ENCODE measurements at places on chromosomes 5 and 9.

GRCh38 chr5:57157131-57157530 is 16.7 kb upstream of the GPBP1 start:
- no peak for DNase-seq

DNA sequence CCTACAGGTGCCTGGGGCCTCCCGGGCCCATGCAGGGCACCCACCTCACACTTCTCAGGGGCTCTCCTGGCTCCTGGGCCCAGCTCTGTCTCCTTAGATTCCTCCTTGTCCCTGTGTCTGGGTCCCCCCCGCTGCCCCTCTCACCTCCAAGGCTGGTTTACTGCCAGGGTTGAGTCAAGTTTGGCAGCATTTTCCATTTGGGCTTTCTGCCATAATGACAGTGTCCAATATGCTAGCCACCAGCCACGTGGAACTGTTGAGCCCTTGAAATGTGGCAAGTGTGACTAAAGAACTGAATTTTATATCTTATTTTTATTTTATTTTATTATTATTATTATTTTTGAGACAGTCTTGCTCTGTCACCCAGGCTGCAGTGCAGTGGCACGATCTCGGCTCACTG is 1.9 kb downstream of the TTC16 start:
- no peak for DNase-seq

DNA sequence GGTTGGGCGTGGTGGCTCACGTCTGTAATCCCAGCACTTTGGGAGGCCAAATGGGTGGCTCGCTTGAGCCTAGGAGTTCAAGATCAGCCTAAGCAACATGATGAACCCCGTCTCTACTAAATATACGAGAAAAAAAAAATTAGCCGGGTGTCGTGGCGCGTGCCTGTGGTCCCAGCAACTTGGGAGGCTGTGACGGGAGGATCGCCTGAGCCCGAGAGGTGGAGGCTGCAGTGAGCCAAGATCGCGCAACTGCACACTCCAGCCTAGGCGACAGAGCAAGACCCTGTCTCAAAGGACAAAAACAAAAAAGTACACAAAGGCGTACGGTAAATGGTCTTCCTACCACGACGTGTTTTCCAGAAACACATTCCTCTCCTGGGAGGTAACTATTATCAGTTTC is 538 bp upstream of the BDP1 start:
- DNase-seq: no peak

DNA sequence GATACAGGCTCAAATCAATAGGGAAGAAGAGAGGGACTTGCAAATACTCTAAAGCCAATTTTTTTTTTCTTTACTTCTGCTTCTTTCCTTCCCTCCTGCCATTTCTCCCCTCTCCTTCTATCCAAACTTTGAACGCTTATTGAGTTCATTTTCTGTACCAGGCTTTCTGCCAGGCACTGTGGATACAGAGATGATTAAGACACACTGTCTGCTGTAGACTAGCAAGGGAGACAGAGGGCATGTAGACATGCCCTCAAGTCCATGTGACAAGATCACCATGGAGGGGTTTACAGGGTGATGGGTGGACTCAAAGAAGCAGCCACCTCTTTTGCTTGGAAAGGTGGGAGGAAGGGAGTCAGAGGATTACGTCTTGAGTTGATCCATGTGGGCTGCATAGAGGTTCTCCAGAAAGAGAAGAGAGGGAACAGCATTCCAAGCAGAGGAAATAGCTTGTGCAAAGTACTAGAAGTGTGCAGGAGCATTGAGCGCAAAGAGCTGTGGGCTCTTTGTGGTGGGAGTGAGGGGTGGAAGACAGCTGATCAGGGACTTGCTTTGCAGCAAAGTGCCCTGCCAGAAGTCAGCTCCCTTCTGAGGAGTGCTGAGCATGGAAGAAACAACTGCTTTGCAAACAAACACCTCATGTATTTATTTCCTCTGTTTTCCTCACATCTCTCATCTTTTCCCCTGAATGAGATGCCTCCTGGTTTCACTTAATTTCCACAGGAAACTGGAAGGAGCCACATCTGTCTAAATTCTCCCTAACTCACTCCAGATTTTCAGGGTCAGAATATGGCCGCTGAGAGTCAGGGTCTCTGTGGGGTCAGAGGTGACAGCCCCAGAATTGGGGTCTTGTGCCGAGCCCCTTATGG is 64.4 kb upstream of the COL15A1 start:
- DNase-seq: no peak

GRCh38 chr5:53481887-53482716 is 1.7 kb downstream of the FST start:
- peak; percentile 50 for DNase-seq

Data from GM04504 (cell line).